ENCODE measurements at places on chromosomes 12 and 14. TPM values are rescaled to one million over a fixed set of nuclear protein-coding genes. Genes with fewer than 3 reads are reported as not detected.

The POMT2 gene
- 49.5 TPM for total RNA-seq

The SLC7A7 gene
- 1.9 TPM for total RNA-seq

The MYF5 gene
- not detected for total RNA-seq

DNA sequence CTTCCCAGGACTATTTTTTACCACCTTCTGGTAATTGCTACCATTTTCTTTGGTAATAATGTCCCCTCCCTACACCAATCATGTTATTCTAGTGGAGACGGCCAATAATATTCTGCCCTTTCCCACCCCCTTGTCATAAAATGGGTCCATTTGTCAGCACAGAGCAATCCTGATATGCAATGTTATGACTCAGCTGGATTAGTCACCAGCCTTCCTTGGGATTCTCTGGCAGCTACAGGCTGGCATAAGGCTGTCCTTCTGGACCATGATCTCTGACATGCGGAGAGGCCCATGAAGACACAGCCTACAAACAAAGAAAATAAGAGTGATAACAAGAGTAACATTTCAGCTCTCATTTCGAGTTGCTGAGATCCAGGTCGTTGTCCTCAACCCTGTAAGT, 222.0 kb upstream of the CPNE8 start:
- no peak for DNase-seq

- DNase-seq: no peak
Measured at GRCh38 chr14:101601606-101602465, 40.5 kb downstream of the DIO3 start.

Measured in A673 (cell line).